IPS DF 19.7 (cell line): ENCODE measurements at places on chromosomes 16 and 17.

DNA sequence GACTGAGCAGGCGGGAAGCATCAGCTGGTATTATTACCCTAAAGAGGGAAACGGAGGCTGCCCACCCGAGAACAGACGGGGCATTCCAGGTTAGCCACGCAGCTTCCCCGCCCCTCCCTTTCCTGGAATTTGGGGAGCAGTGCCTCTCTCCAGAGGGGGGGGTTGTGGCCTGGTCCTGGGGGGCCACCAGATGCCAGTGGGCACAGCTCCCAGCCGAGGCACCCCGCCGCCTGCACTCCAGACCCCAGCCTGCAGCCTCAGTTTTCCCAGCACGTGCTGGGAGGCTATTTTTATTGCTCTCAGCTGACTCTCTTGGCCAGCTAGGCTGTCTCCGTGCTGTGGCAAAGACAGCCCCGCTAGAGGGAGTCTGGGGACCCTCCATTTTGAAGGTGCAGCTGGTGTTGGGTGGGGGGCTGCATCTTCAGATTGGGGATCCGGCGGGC, 62.7 kb upstream of the GSE1 start:
- no peak for DNase-seq

GRCh38 chr16:55257966-55258613, 65.9 kb upstream of the IRX6 start:
- peak; percentile 28 for DNase-seq

- no peak for DNase-seq
These were observed 11.3 kb downstream of the CNTROB start for GRCh38 chr17:7943291-7943690.

DNA sequence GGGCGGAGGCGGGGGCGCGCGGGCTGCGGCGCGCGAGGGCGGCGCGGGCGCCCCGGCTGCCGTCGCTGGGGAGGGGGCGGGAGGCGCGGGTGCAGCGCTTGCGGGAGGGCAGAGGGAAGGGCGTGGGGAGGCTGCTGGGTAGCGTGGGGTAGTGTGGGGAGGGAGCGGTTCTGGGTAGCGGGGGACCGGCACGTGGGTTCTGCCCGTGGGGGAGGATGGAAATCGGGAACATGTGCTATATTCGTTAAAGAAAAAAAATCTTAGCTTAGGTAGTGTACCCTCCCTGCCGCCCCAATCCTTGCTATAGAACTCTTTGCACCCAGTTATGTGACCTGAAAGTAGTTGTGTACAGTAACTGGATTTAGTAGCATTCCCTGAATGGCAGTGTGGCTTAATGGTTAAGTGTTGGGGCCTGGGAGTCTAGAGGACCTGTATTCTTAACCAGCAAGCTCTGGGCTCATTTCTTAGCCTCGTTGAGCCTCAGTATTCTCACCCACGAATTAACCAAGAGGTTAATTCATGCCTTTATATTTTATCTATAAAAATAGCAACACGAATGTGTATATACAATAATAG, 646 bp downstream of the RABEP1 start:
- no peak for DNase-seq

DNA sequence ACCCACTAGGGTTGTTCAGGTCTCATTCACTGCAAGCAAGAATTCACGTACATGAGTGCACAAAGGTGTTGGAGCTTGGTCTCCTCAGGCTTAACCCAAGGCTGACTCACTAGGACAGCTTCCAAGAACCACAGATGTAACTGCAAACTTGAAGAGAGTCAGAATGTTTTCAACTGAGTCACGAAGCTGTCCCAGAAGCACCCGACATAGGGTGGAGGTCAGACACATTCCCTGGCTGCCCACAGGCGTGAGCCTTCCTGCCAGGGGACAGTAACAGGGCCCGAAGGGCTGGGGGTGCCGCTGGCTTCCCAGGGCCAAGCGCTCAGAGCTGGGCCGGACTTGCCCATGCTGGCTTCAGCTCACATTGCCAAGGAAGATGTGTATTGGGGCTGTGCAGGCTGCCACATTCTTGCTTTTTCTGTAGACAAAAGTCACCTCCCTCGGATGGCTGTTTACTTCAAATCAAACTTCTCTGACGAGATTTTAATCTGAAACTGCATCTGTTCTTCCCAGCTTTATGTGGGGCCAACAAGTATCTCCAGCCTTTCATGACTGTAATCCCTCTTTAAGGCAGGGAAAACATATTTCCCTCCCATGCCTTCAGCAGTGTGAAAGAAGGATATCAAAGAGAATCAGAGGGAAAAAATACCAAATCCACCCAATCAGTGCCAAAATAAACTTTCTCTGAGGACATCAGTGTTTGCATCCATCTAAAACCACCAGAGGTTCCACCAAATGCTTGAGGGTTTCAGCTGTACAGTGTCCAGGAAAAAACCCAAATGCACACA, 14.3 kb downstream of the CMTM3 start:
- DNase-seq = no peak

GRCh38 chr17:35002876-35003551, 22.7 kb downstream of the LIG3 start:
- no peak for DNase-seq

DNA sequence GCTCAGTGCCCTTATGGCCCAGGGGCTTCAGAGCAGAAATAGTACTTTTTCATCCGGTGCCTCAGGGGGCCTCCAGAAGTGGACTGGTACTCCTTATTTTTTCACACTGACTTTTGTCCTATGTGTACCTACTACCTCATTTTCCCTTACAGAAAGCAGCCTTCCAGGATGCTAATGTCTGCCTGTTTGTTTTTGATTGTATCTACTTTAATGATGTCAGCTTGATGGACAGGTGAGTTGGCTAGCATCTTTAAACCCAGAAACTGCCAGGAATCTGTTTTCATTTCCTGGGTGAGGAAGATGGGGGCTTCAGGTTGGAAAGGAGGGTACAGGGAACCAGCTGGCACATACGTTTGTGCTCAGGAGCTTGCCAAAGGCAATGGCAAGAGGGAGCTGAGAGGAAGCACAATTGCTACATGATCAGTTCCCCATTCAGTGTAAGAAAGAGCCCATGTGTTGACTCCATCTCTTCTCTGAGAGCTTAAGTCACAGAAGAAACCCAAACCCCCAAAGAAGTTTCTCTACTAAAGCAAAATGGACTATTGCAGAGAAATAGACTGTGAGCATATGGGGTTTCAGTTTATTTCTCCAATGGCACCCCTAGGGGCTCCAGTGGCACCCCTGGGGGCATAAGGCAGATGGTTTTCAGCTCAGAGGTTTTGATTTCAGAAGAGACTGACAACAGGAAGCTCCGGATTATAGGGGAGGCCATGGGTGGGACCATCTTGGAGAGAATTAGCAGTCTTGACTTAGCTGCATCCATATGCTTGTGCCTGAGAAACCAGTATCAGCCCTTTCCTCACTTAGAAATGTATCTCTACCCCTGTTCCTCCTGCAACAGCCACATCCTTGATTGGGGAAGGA, 16.3 kb downstream of the LIG3 start:
- DNase-seq = no peak

GRCh38 chr17:47957591-47958490, at the start of gene PRR15L:
TSS of gene PRR15L (minus strand) at chr17:47957883. CDS start at chr17:47953234, 4,649 bp downstream.
- DNase-seq = no peak

GRCh38 chr17:55688057-55688456, 34.6 kb downstream of the TMEM100 start:
- DNase-seq = no peak
